Vagina (tissue), 2 donors: ENCODE measurements at places on chromosomes 1 and 21. TPM values are rescaled to one million over a fixed set of nuclear protein-coding genes. Genes with fewer than 3 reads are reported as not detected.

The ZNF593OS gene
- total RNA-seq: not detected

The TSPAN2 gene
- total RNA-seq: 10.6 TPM

The RHD gene
- not detected for total RNA-seq

The KCNJ9 gene
- not detected for total RNA-seq

The NPHP4 gene
- 11.3 TPM for total RNA-seq

The TAS1R3 gene
- total RNA-seq: 0.74 TPM

The XCL1 gene
- not detected for total RNA-seq

The SLC1A7 gene
- total RNA-seq: not detected

The FNDC5 gene
- 4.7 TPM for total RNA-seq

The LCE1F gene
- total RNA-seq: not detected

The MYCL gene
- 17.2 TPM for total RNA-seq

The S100A1 gene
- total RNA-seq: not detected

The CFHR4 gene
- not detected for total RNA-seq

The CRB1 gene
- not detected for total RNA-seq

The CLDN8 gene
- 8.8 TPM for total RNA-seq

The S100A9 gene
- 4,658 TPM for total RNA-seq

The IFI44L gene
- total RNA-seq: 1.7 TPM

The KCNT2 gene
- 1.2 TPM for total RNA-seq

The DNM3 gene
- total RNA-seq: 15.5 TPM

The BLACAT1 gene
- 0.98 TPM for total RNA-seq

The CLCA4 gene
- total RNA-seq: 44.0 TPM

The STRIP1 gene
- total RNA-seq: 40.8 TPM
